Stimulated activated CD8-positive, alpha-beta memory T cell treated with anti-CD3 and anti-CD28 coated beads, Interleukin-7, amount 100 ng/mL, for 4 hours (primary cell): ENCODE measurements at places on chromosomes 12 and 14.
A peak's percentile ranks its signal among the peaks of the same experiment; 100 is the strongest.

GRCh38 chr12:32049956-32050355, 56.7 kb upstream of the BICD1 start:
- DNase-seq: no peak

- DNase-seq: no peak
Observed at GRCh38 chr12:123474485-123475245, 16.7 kb downstream of the SNRNP35 start.

DNA sequence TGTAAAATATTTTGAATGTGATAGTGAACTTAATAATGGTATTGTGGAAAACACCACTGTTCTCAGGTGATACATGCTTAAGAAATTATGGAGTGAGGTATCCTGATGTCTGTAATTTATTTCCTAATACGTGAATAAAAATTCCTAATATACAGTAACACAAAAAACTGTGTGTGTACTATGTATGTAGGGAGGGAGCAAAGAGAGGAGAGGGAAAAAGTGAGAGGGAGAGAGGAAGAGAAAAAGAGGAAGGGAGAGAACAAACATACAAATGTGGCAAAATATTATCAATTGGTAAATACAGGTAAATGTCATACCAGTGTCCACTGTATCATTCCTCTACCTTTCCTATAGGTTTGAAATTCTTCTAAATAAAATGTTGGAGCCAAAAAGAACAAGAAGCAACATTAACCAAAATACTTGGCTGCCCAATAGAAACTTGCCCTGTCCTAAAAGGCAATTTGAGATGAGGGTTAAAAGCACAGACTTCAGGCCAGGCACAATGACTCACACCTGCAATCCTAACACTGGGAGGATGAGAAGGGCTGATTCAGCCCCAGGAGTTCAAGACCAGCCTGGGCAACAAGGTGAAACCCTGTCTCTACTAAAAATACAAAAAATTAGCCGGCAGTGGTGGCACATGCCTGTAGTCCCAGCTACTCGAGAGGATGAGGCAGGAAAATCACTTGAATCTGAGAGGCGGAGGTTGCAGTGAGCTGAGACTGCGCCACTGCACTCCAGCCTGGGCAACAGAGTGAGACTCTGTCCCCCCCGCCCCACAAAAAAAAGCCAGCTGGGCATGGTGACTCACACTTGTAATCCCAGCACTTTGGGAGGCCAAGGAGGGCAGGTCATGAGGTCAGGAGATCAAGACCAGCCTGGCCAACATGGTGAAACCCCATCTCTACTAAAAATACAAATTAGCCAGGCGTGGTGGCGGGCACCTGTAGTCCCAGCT, 14.5 kb downstream of the R3HDM2 start:
- DNase-seq: no peak

- DNase-seq: no peak
Observed at GRCh38 chr12:70598467-70599193, 38.6 kb downstream of the PTPRB start.

DNA sequence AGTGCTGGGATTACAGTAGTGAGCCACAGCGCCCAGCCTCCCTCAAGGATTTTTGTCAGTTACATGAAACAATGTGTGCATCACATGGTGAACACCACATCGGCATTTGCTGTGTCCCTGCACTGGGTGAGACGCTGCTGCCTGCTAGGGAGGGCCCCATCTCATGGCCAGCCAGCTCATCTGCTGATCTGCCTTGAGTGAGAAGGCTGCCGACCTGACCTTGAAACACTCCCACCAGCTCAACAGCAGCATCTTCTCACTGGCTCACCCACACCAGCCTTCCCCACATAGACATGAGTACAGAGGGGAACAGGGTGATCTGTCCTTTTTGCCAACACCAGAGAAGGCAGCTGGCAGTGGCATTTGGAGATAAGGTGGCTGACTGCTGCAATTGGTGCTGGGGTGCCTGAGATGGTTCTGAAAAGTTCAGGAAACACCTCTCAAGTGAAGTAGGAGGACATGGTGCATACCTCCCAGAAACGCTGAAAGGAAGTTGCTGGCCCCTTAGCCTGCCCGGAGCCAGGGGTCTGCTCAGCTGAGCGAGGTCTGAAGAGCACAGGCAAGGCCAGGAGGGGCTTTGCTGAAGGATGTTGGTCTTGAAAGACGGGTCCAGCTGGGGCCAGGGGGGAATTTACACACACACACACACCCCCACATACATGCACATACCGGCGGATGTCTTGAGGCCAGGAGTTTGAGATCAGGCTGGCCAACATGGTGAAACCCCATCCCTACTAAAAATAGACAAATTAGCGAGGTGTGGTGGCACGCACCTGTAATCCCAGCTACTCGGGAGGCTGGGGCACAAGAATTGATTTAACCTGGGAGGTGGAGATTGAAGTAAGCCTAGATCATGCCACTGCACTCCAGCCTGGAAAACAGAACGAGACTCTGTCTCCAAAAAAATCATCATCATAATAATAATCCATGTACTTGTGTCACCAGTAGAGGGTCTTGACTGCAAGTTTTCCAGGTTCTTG, 14.3 kb upstream of the PPP1R13B start:
- no peak for DNase-seq

DNA sequence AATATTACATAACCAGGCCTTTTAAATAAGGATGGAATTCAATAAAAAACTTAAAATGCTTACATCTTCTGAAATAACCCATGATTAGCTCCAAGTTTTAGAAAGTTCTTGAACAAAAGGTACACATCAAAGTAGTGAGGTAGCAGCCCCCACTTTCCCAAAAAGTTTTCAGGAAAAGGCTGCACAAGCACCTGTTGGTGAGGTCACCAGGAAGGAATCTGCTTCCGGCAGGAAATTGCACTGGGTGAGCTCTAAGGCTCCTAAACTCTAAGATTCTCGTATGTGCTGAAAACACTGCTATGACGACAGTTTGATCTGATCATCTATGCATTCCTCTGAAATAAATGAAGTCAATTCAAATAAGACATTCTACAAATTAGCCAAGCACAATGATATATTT, 34.3 kb upstream of the TTC7B start:
- DNase-seq: no peak

DNA sequence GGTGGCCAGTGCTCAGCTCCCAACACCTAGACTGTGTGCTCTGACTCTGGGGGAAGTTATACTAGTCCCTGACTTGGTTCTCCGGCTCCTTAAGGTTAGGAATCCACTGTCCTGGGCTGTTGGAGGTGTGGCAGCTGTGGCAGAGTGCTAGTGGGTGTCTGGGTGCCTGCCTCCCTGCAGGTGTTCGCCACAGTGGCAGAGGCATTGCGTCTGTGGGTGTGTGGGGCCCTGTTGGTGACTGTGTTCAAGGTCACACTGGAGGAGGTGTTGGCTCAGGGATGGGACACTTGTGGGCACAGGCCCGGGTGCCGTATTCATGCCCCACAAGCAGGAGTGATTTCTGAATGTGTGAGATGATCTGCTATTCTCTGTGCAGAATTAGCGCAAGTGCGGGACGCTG, 467.4 kb downstream of the TMEM121 start:
- no peak for DNase-seq

- no peak for DNase-seq
Observed at GRCh38 chr12:77615332-77615731, 215.4 kb upstream of the NAV3 start.

DNA sequence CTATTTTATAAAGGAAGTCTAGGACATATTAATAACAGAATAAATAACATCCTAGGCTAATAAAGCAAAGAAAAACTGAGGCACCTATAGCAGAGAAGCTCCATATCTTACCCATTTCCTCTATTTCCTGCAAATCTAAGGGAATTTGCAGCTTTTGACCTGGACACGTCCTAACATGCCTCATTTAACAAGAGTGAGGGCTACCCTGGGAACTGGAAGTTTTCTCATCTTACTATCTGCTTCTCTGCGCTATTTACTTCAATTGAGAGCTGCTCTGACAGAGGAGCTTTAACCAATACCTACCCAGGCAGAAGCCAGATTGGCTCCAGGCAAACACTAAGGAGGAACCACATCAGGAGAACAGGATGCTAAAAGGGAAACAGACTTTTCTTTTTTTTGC, 5.7 kb downstream of the YBX3 start:
- DNase-seq: no peak

- DNase-seq: no peak
Observed at GRCh38 chr14:47790477-47790876, 115.1 kb upstream of the MDGA2 start.

- no peak for DNase-seq
Observed at GRCh38 chr14:72416892-72417291, 477.0 kb downstream of the DPF3 start.

GRCh38 chr14:89397569-89398230, 19.3 kb downstream of the FOXN3 start:
- DNase-seq: no peak

GRCh38 chr14:54867011-54867410, 35.6 kb downstream of the GCH1 start:
- no peak for DNase-seq

DNA sequence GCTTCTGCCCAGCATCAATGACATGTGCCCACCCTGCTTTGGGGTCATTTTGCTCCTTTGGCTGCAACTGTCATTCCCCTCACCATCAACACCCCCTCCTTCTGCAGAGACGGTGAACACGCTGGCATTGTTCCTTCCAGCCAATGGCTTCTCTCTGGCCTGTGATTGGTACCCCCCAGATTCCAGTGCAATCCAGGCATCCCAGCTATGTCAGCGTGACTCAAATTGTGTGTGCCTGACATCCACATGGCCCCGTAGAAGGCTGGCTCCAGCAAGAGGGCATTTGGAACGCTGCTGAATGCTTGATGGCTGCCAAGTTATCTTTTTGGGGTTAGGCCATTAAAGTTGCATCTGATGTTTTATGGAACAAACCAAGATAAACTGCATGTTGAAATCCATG, 21.0 kb upstream of the CCND2 start:
- no peak for DNase-seq

DNA sequence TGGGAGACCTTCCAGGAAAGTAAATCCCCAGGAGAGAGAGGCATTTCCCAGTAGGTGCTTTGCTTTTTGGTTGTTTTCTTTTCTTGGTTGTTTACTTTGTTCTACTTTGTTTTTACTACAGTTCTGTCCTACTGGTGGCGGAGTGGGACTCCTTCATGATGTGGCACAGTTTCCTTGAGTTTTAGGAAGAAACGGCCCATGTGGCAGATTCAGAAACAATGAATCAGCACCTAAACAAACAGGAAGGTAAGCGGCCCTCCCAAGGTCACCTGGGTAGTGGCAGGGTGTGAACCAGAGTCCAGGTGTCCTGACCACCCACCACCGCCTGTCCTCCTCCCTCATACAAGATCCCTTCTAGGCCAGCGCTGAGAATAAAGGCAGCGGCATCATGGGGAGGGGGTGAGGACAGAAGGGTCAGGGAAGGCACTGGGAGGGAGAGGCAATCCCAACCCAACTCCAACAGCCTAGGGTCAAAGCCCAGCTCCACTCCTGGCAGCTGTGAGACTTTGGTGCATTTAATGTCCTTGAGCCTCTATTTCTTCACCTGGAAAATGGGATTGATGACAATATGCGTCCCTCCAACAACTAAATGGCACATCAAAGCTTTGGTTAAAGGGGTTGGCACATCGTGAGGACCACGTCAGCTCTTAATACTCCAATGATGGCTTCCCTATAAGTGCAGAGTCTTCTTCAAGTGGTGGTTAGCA, 111.5 kb upstream of the BCL2L14 start:
- DNase-seq: no peak

DNA sequence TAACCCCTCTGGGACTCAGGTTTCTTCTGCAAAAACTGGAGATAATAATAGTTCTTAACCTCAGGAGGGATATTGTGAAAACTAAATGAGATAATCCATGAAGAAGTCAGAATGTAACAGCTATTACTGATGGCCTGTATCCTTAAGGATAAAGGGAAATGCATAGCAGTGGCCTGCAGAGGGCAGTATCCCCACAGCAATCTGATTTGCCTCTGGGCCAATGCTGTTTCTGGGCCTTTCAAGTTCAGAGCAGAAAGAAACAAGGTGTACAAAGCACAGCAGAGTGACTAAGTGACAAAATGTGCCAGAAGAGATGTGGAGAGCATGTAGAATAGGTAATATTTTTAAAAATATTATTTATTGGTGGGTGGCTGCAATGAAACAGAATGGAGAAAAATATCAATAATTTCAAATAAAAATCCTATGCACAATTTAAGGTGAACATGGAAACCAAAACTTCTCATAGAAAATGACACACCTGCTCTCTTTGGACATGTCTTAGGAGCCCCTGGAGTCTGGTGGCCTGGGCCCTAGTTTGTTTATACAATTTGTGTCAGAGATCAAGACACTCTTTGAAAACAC, 90.3 kb downstream of the C12orf75 start:
- peak; percentile 14 for DNase-seq

DNA sequence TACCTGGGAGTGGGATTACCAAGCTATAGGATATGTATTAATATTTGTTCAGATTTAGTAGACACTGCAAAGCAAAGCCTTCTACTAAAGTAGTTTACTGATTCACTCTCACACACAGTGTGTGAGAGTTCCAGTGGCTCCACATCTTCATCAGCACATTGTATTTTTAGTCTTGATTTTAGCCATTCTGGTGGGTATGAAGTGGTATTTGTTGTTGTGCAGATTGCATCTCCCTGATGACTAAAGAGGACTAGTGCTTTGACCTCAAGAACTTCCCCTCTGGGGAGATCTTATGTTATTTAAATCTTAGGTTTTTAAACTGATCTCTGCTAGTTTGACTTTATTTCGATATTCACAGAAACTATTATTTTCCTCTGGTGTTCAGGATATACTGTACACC, 479.7 kb upstream of the RGS6 start:
- DNase-seq: no peak

GRCh38 chr12:91173124-91173523, 9.5 kb downstream of the DCN start:
- no peak for DNase-seq

- no peak for DNase-seq
Observed at GRCh38 chr12:3904999-3905398, 31.8 kb upstream of the PARP11 start.

- no peak for DNase-seq
Observed at GRCh38 chr14:55536204-55536708, 43.8 kb upstream of the KTN1 start.

GRCh38 chr12:53501615-53502181, 615 bp downstream of the TARBP2 start:
- no peak for DNase-seq

- DNase-seq: no peak
Observed at GRCh38 chr14:55957950-55958349, 160.3 kb upstream of the PELI2 start.

- no peak for DNase-seq
Observed at GRCh38 chr14:23624830-23625404, 11.2 kb upstream of the DHRS2 start.

GRCh38 chr12:87119713-87120112, 863.5 kb upstream of the MGAT4C start:
- DNase-seq: no peak

- no peak for DNase-seq
Observed at GRCh38 chr14:71327691-71328090, 420.4 kb downstream of the PCNX1 start.
